ENCODE measurements at places on chromosomes 6 and 20.

DNA sequence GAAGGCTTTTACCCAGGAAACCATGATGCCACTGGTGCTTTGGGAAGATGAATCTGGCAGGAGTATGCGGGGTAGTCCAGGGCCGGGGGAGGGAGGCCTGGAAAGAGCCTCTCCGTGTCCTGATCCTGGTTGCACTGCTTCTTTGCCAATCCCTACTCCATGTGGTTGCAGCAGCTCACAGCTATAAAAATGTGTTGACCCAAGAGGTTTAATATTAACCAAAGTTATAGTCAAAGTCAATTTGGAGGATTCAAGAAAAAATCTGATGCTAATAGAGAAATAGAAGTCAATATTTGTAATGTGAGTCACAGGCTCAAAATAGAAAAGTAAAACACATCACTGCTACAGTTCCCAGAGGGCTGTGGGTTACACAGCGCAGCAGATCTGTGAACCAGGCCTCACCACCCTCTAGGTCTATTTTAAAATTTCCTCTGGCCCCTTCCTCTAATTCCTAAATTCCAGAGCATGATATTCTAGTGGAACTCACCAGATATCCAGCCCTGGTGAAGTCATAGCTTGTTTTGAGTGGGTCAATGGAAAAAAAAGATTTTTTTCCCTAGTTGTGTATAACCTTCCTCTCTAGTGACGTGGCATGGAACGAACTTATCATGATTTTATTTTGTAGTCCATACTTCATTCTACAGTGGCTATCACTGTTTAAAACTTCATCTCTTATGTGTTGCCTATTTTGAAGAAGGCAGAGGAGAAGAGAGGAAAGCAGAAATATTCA, 63.2 kb upstream of the BMP2 start:
- no peak for DNase-seq

GRCh38 chr20:20463933-20464374, 96.0 kb downstream of the INSM1 start:
- DNase-seq, result no peak

DNA sequence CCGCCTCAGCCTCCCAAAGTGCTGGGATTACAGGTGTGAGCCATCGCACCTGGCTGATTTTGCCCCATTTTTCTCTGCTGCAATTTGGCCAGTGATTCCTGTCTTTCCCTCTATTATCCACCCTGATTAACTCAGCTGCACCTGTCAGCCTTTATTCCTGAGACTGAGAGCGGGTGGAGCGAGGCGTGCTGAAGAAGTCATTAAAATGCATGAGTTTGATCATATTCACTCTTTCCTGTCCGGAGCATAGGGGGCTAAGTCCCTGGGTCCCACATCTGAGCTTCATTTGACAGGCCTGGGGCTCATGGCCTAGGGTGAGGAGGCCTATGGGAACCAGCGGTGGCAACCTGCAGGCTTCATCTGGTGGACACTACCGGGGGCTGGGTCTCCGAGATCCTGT, 25.7 kb upstream of the CTNNBL1 start:
- no peak for DNase-seq

GRCh38 chr6:80174900-80175572, 68.6 kb downstream of the BCKDHB start:
- no peak for DNase-seq

GRCh38 chr6:103675807-103676406, 1183.8 kb downstream of the HACE1 start:
- DNase-seq, result no peak

DNA sequence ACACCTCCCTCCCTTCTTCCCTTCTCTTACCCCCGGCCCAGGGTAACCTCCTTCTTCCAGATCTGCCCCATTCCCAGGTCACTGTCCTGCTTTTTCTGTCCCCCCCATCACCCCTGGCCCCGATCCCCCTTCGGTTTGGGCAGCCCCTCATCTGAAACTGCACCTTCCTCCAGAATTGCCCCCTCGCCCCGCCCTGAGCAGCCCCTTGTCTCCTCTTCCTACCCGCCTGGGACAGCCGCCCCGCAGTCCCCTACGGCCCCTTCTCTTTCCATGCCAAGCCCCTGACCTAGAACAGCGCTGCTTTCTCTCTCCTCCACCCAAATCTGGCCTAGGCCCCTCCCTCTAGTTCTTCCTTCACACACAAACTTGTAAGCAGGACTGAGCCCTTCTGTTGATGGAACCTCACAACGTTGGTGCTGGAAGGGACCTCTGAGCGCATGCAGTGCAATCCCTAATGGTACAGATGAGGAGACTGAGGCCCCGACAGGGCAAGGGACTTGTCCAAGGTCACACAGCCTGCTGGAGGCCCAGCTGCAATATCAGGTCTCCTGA, 630 bp downstream of the PPP2R5D start:
- no peak for DNase-seq

DNA sequence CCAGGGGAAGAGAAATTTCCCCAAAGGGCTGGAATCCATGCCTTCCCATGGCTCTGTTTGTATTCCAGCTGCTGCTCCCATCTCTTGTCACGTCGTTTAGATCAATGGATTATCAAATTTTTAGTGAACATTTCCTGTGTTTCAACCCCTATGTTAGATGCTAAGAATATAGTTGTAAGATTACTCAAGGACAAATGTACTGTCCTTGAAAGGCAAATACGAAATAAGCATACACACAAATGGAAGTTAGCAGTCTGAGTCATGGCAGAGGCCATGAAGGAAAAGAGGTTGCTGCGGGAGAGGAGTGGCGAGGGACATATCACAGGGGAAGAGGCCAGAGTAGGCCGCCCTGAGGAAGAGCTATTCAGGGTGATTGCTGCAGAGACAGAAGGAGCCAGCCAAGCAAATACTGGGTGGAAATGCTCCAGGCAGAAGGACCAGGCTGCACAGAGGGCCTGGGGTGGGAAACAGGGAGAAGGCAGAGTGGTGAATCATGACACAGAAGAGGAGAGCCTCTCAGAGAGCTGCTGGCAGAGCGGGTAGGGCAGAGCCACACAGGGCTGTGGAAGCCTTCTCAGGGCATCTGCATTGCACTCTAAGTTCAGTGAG, 219.2 kb upstream of the LRFN2 start:
- DNase-seq, result no peak

DNA sequence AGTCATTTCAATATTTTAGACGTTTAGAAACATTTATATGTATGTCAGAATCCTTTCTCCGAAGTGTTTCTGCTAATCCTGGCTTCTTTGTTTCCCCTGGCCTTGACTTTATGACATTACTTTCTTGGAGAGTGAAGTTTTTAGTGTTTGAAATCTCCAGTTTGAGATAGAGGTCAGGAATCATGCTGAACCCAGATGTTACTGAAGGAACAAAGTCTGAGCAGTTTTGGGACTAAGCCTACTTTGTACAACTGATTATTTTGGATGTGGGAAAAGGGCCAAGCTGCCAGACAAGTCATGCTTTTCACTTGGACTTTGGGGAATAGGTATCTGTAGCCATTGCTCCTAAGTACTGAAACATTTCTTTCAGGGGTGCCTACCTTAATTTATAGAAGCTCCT, 2.3 kb downstream of the RNF144B start:
- no peak for DNase-seq

DNA sequence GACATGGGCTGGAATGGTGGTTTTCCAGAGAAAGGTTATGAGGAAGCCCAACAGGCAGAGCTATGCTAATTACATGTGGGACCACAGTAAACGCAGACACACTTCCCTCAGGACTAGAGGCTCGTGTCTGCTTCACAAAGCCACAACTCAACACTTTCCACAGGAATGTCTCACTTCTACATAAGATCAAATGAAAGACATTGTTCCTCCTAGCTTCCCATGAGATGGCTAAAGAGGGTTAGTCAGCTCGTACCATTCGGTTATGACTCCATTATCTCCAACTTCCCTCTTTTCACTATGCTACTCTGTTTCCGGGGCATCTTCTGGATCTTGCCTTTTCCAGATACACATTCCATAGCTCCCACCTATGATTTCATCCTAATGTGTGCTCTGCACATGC, 29.1 kb upstream of the ZC3H12D start:
- no peak for DNase-seq

All from stimulated activated CD4-positive, alpha-beta T cell treated with anti-CD3 and anti-CD28 coated beads, TNF-alpha, amount 100 ng/mL, for 1 hour (primary cell).